ENCODE measurements at places on chromosomes 5 and 9. TPM values are rescaled to one million over a fixed set of nuclear protein-coding genes. Genes with fewer than 3 reads are reported as not detected.

- H3K27me3 ChIP-seq, result no peaks in the 10 kb centered on the region
- peak overlapping the region; percentile 2 for H3K27ac ChIP-seq
- H3K4me3 ChIP-seq, result no peak overlapping the region
- DNase-seq, result no peak
Observed at GRCh38 chr9:76598981-76599380, 140.0 kb downstream of the GCNT1 start.

DNA sequence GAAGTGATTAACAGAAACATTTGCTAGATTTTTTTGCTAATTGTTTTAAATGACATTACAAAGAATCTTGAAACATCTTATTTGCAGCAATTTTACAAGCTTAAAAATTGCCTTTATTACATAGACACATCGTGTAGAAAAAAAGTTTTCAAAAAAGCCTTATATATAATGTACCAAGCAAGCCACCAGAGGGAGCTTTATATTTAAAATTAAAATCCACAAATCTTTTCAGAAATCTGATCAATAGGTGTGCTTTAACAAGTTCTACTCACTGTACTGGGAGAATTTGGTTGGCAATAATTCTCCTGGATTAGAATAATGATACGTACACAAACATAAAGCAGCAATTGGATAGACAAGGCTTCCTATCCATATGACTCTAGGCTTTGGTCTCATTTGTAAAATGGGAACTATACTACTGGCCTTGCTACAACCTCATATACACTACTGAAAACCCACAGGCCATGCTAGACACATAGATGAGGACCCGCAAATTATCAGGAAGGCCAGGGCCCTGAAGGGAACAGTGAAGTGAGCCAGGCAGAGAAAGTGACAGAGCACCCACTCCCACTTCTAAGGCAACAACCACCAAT is 4.8 kb downstream of the PSMB7 start:
- no peak overlapping the region for H3K4me3 ChIP-seq
- peaks cover 61% of the 10 kb centered on the region for H3K36me3 ChIP-seq
- H3K27ac ChIP-seq, result no peak overlapping the region
- H3K27me3 ChIP-seq, result no peaks in the 10 kb centered on the region
- H3K4me1 ChIP-seq, result peaks cover 2% of the 10 kb centered on the region

The ADGRV1 gene
- polyA plus RNA-seq, result 3.0 TPM

GRCh38 chr5:160976181-160976580 is 124.2 kb upstream of the ATP10B start:
- H3K4me1 ChIP-seq, result no peaks in the 10 kb centered on the region
- H3K27ac ChIP-seq, result no peak overlapping the region
- no peaks in the 10 kb centered on the region for H3K27me3 ChIP-seq
- no peaks in the 10 kb centered on the region for H3K36me3 ChIP-seq
- no peak overlapping the region for H3K4me3 ChIP-seq

The SLC34A3 gene
- 36.9 TPM for polyA plus RNA-seq

- no peak for DNase-seq
- H3K27me3 ChIP-seq, result no peaks in the 10 kb centered on the region
- no peaks in the 10 kb centered on the region for H3K4me1 ChIP-seq
- no peak overlapping the region for H3K27ac ChIP-seq
- H3K36me3 ChIP-seq, result no peaks in the 10 kb centered on the region
Observed at GRCh38 chr5:6308683-6309082, 69.7 kb downstream of the MED10 start.

GRCh38 chr5:171010086-171010485 is 148.3 kb downstream of the RANBP17 start:
- no peaks in the 10 kb centered on the region for H3K36me3 ChIP-seq
- H3K4me1 ChIP-seq, result no peaks in the 10 kb centered on the region
- DNase-seq, result no peak
- no peak overlapping the region for H3K4me3 ChIP-seq
- no peaks in the 10 kb centered on the region for H3K27me3 ChIP-seq

The BTNL8 gene
- polyA plus RNA-seq, result 135 TPM

- no peaks in the 10 kb centered on the region for H3K4me1 ChIP-seq
- no peaks in the 10 kb centered on the region for H3K36me3 ChIP-seq
- peak; percentile 54 for DNase-seq
- no peaks in the 10 kb centered on the region for H3K27me3 ChIP-seq
Observed at GRCh38 chr9:27247756-27248155, 49.2 kb downstream of the EQTN start.

DNA sequence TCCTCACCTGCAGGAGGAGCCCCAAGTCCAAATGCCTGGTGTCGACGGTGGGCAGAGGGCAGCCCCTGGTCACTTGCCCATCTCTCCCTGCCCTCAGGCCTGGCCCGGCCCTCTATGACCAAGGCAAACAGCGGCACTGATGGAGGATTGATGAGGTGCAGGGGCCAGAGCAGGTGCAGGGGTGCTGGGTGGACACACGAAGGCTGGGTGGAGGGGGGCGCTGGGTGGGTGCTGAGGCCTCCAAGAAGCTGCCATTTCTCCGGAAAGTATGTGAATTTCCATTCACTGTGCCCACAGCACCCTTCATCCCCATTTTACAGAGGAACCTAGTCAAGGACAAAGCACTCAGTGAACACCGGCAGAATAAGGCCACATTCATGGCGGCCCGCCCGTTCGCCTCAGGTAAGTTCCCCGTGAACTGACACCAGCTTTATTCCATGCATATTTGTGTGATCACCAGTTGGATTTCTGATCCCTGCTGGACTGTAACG is 143.8 kb upstream of the PPP1R26 start:
- H3K4me1 ChIP-seq, result no peaks in the 10 kb centered on the region
- H3K4me3 ChIP-seq, result no peak overlapping the region
- no peak overlapping the region for H3K27ac ChIP-seq
- H3K27me3 ChIP-seq, result peaks cover 5% of the 10 kb centered on the region
- DNase-seq, result no peak
- no peaks in the 10 kb centered on the region for H3K36me3 ChIP-seq

- DNase-seq, result no peak
- H3K4me1 ChIP-seq, result no peaks in the 10 kb centered on the region
- H3K36me3 ChIP-seq, result no peaks in the 10 kb centered on the region
- H3K4me3 ChIP-seq, result no peak overlapping the region
Observed at GRCh38 chr9:114706711-114707110, 24.7 kb upstream of the TEX48 start.

DNA sequence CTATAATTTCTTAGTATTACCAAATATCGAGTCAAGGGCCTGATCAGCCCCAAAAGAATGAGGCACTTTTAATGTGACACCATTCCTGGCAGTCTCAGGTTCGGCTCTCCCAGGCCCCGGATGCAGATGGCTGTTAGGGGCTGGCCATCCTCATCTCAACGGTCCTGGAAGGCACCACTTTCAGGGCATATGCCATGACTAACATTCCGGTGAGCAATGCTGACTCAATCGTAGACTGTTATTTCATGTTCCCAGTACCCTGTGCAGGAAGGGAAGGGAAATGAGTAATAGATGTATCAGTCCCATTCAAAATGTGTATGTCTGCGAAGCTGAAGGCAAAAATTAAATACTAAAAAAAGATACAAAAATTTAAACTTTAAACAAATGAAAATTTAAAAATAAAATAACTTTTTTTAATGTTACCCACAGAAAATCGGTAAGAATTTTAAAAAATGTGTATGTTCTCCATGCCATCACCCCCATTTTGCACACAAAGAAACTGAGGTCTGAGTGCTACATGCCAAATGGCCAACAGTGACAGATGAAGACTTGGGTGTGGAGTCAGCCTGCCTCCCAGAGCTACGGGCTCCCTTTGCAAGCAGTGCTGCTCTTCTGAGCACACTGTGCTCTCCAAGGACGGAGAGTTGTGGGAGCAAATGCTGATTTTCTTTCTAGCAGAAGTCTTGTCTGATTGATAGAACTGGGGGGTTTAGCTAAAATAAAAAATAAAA is 79.0 kb downstream of the GLDC start:
- H3K27ac ChIP-seq, result no peak overlapping the region
- no peaks in the 10 kb centered on the region for H3K36me3 ChIP-seq
- H3K4me1 ChIP-seq, result no peaks in the 10 kb centered on the region
- H3K4me3 ChIP-seq, result no peak overlapping the region
- no peaks in the 10 kb centered on the region for H3K27me3 ChIP-seq
- no peak for DNase-seq

The ADCY2 gene
- polyA plus RNA-seq, result 4.7 TPM

GRCh38 chr9:36802201-36802920 is 229.7 kb downstream of the MELK start:
- DNase-seq, result no peak
- no peak overlapping the region for H3K27ac ChIP-seq
- no peak overlapping the region for H3K4me3 ChIP-seq
- H3K4me1 ChIP-seq, result no peaks in the 10 kb centered on the region
- peaks cover 39% of the 10 kb centered on the region for H3K27me3 ChIP-seq

DNA sequence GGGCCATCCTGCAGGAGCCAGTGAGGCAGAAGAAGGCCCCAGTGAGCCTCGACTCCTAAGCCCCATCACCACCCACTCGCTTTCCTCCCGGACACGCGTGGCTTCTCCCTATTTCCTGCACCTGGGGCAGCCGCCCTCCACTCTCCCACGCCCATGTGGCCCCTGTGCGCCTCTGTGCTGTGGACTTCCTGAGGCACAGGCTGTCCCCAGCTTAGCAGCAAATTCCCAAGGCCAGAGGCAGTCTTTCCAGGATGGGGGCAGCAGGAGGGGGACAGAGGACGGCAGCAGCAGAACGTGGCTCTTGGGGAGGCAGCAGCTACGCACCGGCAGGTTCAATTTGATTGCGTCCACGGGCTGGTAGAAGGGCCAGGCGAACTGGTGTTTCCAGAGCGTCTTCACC is 14.9 kb downstream of the BRD3 start:
- H3K4me3 ChIP-seq, result no peak overlapping the region
- peaks cover 48% of the 10 kb centered on the region for H3K4me1 ChIP-seq
- no peaks in the 10 kb centered on the region for H3K27me3 ChIP-seq
- no peak for DNase-seq
- H3K36me3 ChIP-seq, result peaks cover 51% of the 10 kb centered on the region
- H3K27ac ChIP-seq, result no peak overlapping the region

The MLANA gene
- 0.54 TPM for polyA plus RNA-seq

The WWC1 gene
- polyA plus RNA-seq, result 28.6 TPM

DNA sequence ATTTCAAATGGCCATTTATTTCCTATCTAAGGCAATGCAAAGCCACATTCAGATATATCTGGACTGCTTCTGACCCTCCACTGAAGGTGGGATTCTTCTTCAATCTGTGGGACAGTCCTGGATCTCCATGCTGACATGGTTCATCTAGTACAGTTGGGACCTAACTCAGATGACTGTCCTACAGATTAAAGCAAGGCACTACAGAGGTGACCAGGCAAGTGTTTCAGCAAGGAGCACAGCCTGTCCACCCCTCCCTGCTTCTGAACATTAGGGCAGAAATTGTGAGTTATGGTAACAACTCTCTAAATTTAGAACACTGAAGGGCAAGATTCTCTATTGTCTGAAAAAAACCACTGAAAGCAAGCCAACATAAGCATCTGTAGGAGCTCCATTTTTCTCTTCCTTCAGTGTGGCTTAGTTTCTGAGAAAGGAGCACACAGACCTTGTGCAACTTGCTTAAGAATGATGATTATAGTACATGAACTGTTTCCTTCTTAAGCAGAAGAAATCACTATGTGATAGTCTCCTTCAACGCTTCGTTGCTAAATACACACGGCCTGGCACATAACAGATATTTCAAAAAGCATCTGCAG is 62.9 kb upstream of the BARX1 start:
- H3K27me3 ChIP-seq, result no peaks in the 10 kb centered on the region
- H3K36me3 ChIP-seq, result no peaks in the 10 kb centered on the region
- no peaks in the 10 kb centered on the region for H3K4me1 ChIP-seq
- DNase-seq, result no peak
- no peak overlapping the region for H3K4me3 ChIP-seq

DNA sequence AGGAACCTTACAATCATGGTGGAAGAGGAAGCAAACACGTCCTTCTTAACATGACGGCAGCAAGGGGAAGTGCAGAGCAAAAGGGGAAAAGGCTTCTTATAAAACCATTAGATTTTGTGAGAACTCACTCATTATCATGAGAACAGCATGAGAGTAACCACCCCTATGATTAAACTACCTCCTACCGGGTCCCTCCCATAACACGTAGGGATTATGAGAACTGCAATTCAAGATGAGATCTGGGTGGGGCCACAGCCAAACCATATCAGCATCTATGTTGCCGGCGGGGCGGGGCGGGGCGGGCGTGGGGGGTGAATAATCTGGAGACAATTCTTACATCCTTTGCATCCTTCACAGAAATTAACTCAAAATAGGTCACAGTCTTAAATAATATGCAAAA is 58.8 kb upstream of the GFPT2 start:
- no peaks in the 10 kb centered on the region for H3K36me3 ChIP-seq
- no peaks in the 10 kb centered on the region for H3K27me3 ChIP-seq
- no peak for DNase-seq

GRCh38 chr5:40052808-40053207 is 626.9 kb upstream of the PTGER4 start:
- no peak overlapping the region for H3K4me3 ChIP-seq
- H3K27ac ChIP-seq, result no peak overlapping the region
- H3K36me3 ChIP-seq, result no peaks in the 10 kb centered on the region
- peaks cover 3% of the 10 kb centered on the region for H3K4me1 ChIP-seq

- no peaks in the 10 kb centered on the region for H3K36me3 ChIP-seq
- H3K4me3 ChIP-seq, result no peak overlapping the region
- H3K27me3 ChIP-seq, result no peaks in the 10 kb centered on the region
- DNase-seq, result no peak
- H3K27ac ChIP-seq, result no peak overlapping the region
Observed at GRCh38 chr5:96651047-96651446, 11.1 kb upstream of the CAST start.

The LCP2 gene
- 15.6 TPM for polyA plus RNA-seq

The IL9 gene
- not detected for polyA plus RNA-seq

DNA sequence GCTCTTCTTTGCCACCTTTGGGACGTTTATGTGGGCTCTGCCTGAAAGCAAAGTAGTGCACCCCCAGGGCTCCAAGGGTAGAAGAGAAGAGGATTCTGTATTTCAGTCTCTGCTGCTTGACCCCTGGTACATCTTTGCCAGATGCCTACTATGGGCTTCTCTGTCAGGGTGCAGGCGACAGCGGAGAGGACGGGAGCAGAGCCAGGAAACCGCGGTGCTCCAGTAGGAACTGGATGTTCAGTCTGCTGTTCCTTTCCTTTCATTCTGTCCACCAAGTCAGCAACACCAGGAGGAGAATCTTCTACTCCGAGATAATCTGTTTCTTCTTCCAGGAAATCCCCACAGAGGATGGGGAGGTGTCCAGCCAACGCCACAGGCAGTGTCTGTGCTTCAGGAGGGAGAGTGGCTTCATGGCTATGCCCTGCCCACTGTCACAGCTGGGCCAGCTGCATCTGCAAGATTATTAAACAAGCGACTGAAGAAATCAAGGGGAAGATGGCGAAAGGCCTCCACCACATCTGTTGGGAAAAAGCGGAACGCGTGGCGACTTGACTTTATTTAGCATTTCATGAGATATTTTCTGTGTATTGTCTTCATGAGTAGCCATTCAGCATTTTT is 398.3 kb downstream of the IRX1 start:
- no peak overlapping the region for H3K27ac ChIP-seq
- no peaks in the 10 kb centered on the region for H3K4me1 ChIP-seq
- no peak for DNase-seq
- H3K36me3 ChIP-seq, result no peaks in the 10 kb centered on the region
- no peaks in the 10 kb centered on the region for H3K27me3 ChIP-seq

Measured in large intestine (tissue), 12 donors.